Stimulated activated CD8-positive, alpha-beta memory T cell treated with anti-CD3 and anti-CD28 coated beads, Interleukin-12 subunit alpha, Interleukin-12 subunit beta, amount 100 ng/mL, for 4 hours (primary cell): ENCODE measurements at places on chromosomes 5 and 9.

GRCh38 chr5:175800656-175801081 is 70.7 kb upstream of the CPLX2 start:
- no peak for DNase-seq

GRCh38 chr5:144896473-144896872 is 725.8 kb downstream of the KCTD16 start:
- no peak for DNase-seq

- no peak for DNase-seq
These were observed 122.1 kb downstream of the SAXO1 start for GRCh38 chr9:18910916-18911315.

- no peak for DNase-seq
These were observed 33.0 kb upstream of the SLC12A7 start for GRCh38 chr5:1144638-1145396.

DNA sequence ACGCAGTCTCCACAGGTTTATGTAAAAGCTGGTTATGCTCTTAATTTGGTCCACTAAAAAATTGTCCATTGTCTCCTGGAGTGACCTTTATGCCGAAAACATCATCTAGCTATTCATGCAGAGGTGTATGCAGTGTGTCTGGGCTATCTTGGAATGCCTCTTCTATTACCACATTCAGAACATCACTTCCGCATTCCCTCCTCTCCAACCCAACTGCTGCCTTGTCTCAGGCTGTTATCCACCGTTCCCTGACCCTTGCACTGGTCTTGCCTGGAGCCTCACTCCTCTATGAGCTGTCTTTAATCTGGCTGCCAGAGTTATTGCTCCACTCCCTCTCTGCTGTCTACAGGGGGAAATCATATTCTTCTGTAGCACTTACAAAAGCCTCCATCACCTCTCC is 214.1 kb upstream of the ANKRD55 start:
- DNase-seq: no peak

DNA sequence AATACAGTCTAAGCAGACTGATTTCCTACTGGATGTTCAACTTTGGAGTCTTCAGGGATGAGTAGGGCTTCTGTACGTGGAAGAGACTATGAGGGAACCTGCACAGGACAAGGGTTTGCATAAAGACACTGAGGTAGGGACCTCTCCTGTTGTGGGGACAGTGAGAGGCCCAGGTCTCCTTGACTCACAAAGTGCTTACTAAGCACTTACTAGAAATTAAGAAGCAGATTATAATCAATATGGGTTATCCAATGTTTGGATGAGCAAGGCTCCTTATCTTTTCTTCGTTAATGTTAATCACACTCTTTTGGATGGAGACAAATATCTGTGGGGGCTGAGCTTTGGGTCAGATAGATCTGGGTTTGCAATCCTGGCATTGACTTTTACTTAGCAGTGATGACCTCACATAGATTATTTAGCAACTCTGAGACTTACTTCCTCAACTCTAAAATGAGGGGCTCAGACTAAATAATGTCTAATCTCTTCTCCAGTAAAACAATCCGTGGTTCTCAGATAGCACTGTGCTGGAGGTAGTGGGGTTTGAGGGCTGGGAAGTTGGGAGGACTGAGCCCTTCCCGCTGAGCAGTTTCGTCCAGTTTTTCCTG is 45.9 kb downstream of the PDCD1LG2 start:
- no peak for DNase-seq

GRCh38 chr5:17132444-17133083 is 84.9 kb upstream of the BASP1 start:
- DNase-seq: no peak

DNA sequence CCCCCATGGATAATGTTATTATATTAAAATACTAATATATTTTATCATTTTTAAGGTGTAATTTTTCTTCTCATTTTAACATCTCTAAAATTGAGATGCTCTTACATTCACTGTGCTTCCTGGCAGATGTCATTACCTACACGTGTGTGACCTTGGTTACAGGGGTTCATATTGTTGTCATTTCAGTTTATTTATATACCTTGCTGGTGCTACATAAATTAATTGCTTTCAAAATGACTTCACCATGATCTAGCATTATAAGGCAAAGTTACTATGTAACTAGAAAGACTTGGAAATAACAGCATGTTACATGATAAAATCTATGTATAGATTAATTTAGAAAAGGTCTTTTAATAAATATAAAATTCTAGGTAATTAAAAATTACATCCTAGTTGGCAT is 60.9 kb downstream of the ARHGEF28 start:
- no peak for DNase-seq

- DNase-seq: no peak
These were observed 17.8 kb downstream of the RGS3 start for GRCh38 chr9:113481176-113481787.

- no peak for DNase-seq
These were observed 8.3 kb downstream of the LPCAT1 start for GRCh38 chr5:1515311-1515920.

DNA sequence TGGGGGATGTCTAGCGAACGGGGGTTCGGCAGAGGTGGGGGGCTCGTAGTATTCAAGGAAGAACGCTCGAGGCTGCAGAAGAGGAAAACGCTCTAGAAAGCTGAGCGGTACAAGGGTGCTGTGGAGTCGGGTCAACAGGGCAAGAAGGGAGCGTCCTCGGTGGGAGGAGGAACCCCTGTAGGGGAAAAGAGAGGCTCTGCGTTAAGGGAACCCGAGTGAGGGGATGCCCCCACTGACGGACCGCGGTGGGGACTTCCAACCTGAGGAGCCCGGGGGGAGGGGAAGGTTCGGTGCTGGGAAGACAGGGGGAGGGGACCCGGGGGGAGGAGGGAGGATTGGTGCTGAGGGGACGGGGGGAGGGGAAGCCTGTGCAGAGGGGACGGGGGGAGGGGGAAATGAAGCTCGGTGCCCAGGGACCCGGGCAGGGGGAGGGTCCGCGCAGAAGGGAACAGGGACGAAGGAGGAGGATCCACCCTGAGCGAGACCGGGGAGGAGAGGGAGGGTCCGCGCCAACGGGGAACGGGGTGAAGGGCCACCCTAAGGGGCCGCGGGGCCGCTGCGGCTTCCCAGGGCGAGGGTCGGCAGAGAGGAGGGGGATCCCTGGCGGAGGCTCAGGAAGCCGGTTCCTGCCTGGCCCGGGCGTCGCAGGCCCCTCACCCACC is 621 bp downstream of the NR6A1 start:
- no peak for DNase-seq

- DNase-seq: no peak
These were observed at the start of gene PCDHGA2 for GRCh38 chr5:141338538-141339306. PCDHGA2 (plus strand) TSS chr5:141338760.

DNA sequence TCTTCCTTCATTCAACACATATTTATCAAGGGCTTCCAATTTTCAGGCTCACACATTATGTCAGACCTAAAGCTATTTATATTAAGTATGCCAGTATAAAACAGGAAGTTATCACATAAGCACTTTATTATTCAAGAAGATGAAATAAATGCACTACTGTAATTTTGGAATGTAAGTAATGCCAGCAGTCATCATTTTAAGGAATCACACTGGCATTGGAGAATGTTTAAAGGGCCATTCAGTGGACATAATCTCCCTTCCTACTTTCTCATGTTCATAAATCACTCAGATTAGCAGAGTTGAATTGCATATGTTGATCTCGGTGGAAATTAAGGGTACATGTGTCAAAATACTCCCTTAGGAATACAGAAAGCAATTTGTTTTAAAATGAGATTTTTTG is 164.4 kb downstream of the GIN1 start:
- DNase-seq: no peak

GRCh38 chr5:62450259-62450658 is 37.7 kb downstream of the IPO11 start:
- no peak for DNase-seq

DNA sequence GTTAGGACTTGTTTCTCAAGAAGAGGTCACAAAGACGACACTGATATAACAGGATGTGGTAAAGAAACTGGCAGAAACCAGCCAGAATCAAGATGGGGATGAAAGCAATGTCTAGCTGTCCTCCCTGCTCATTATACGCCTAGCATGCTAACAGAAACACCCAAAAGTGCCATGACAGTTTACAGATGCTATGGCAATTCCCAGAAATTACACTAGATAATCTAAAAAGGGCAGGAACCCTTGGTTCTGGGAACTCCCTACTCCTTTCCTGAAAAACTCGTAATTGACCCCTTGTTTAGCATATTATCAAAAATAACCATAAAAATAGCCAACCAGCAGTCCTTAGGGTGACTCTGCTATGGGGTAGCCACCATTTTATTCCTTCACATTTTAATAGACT is 10.9 kb upstream of the MRPS30 start:
- DNase-seq: no peak

DNA sequence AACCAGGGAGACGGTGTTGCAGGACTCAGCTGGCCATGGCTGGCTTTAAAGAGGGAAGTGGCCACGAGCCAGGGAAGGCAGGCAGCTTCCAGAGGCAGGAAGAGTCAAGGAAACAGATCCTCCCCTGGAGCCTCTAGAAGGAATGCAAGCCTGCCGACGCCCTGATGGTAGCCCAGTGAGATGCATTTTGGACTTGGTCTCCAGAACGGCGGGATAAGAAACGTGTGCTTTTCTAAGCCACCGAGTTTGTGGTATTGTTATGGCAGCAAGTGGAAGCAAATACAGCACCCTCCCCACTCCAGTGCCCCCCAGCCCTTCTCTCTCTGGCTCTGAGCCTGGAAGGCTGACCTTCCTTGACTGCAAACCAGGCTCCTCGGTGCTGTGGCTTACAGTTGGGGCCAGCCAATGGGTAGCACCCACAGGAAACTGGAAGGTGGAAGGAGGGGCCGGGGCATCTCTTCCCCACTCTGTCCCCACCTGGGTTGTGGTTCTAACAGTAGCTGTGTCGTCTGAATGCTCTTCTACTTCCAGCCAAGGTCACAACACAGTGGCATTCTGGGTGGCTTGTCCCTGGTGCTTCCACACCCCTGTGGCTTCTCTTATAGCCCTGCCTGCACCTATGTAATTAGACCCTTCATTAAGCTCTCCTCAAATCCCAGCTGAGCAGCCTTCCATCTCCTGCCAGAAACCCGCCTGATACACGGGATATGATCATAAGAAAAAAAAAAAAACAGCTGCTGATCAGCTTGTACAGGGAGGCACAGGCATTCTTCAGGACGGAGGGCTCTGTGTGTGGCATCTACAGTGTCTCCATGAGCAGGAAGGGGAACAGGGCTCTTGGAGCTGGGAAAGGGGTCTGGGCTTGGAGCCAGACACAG is 29.9 kb upstream of the UNC5A start:
- no peak for DNase-seq

- DNase-seq: no peak
These were observed 109.6 kb downstream of the ZCCHC7 start for GRCh38 chr9:37229882-37230482.

GRCh38 chr9:26791274-26791673 is 101.3 kb downstream of the CAAP1 start:
- DNase-seq: no peak

- DNase-seq: no peak
These were observed 138.3 kb downstream of the OLFM1 start for GRCh38 chr9:135225619-135226228.

DNA sequence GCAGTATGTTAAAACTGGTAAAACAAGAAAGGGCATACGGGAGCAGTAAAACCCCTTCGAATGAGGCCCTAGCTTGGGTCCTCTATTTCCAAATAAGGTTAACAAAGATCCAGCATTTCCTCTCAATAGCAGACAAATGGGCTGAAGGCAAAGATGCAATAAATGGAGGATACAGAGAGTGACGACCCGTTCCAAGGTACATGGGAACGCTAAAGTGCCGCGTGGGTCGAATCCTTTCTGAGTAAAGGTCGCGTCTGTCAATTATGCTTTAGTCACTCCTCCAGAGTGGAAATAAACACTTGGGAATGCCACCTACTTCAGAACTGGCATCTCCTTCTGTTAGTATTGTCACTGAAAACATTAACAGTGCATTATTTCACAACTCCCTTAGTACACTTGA is 24.7 kb downstream of the ARL15 start:
- no peak for DNase-seq

DNA sequence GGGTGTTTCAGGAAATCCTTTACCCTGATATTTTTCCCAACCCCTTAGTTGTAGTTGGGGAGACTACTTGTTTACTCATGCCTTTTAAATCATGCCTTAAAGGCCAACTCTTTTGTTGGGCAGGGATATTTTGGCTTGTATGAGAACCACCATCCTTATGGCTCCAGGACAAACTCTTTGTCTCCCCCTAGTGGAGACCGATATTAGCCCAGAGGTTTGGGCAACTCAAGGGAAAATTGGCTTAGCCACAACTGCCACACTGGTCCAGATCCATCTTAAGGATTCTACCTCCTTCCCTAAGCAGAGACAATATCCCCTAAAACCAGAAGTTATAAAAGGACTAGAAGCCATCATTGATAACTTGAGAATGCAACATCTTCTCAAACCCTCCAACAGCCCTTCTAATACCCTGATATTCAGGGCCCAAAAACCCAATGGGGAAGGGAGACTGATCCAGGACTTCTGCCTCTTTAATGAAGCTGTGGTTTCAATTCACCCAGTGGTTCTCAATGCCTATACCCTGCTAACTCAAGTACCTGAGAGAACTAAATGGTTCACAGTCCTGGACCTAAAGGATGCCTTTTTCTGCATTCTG is 100.9 kb upstream of the HCN1 start:
- no peak for DNase-seq

- DNase-seq: no peak
These were observed 18.3 kb upstream of the MUSK start for GRCh38 chr9:110650261-110650660.

DNA sequence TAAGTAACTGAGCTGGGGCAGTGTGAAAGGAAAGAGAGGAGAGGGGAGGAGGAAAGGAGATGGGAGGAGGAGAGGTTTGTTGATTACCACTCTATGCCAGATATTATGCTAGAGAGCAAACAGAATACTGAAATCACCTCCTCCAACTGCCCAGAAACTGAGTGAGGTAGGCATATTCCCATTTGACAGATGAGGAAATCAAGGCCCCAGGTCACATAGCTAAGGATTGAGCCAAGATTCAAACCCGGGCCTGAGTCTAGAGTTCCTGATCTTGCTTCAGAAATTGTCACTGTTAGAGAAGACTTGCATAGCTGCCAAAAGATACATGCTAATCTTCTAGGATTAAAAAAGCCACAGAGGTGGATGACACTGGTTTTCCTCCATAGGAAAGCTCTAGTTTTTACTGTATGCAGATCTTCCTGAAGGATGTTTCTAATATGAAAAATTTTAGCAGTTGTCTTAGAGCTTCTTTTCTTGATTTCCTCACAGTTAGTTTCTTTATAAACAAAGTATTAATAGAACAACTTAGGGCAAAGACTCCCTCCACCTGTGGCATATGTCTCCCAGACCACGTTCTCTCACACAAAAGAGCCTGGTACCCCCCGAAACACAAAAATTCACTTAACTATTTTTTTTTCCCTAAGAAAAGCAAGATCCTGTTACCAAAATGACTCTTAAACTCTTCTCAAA is 97.4 kb downstream of the NLN start:
- DNase-seq: no peak

- no peak for DNase-seq
These were observed 160.5 kb upstream of the TNC start for GRCh38 chr9:115278326-115279035.

DNA sequence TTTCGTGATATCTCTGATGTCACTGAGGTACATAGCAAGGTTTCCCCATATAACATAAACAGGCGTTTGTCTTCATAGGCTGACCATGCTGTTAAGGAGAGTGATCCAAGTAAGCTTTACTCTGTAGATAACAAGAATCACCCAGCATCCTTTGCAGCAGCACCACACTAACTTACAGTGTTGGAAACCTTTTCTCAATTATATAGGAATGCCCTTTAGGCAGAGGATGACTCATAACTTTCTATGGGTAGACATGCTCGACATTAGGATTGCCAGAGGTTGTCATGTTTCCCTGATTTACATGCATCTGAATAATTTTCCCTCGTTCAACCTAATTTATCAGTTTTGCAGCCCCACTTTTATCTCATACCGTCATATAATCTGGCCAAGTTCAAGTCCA is 870.0 kb upstream of the CDH9 start:
- DNase-seq: no peak
